Globus pallidus (tissue), 1 donor: ENCODE measurements at places on chromosomes 5 and 9.

GRCh38 chr9:75880618-75881017 lies 9.9 kb upstream of the PCSK5 start:
- no peak for DNase-seq

GRCh38 chr5:94481059-94481458 lies 137.3 kb downstream of the KIAA0825 start:
- DNase-seq = no peak

- no peak for DNase-seq
These were observed 43.4 kb upstream of the VCAN start for GRCh38 chr5:83428126-83428525.

DNA sequence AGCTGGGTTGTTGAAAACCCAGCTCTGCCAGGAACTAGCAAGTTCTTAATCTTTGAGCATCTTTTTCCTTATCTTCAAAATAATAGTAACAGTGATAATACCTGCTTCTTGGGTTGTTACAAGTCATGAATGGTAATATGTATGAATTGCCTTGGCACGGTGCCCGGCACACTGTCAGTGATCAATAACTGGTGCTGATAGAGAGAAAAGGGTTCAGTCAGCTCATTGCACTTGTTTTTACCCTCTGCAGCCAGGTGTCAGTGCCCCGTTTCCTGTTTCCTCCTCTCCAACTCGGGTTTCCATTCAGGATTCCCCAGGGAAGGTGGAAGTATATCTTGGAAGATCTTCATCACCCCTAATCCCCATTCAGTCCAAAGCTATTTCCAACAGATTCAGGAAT lies 15.8 kb upstream of the NIPAL4 start:
- DNase-seq = no peak

- no peak for DNase-seq
These were observed 28.3 kb downstream of the JAK2 start for GRCh38 chr9:5013374-5013773.
